Heart right ventricle (tissue), 16 donors: ENCODE measurements at places on chromosomes 12 and 14.

GRCh38 chr12:117881517-117881916 is 87.3 kb downstream of the KSR2 start:
- no peak overlapping the region for H3K4me3 ChIP-seq
- H3K27ac ChIP-seq, result no peak overlapping the region
- H3K4me1 ChIP-seq, result no peaks in the 10 kb centered on the region

GRCh38 chr12:5577211-5577612 is 145.3 kb downstream of the NTF3 start:
- DNase-seq, result peak; percentile 59
- H3K36me3 ChIP-seq, result peaks cover 5% of the 10 kb centered on the region
- no peak overlapping the region for H3K27ac ChIP-seq

GRCh38 chr12:51529651-51529970 is 61.4 kb upstream of the SCN8A start:
- H3K4me3 ChIP-seq, result no peak overlapping the region
- H3K4me1 ChIP-seq, result no peaks in the 10 kb centered on the region
- no peaks in the 10 kb centered on the region for H3K36me3 ChIP-seq

- no peak for DNase-seq
- H3K4me3 ChIP-seq, result no peak overlapping the region
- H3K4me1 ChIP-seq, result no peaks in the 10 kb centered on the region
- no peaks in the 10 kb centered on the region for H3K27me3 ChIP-seq
- peaks cover 26% of the 10 kb centered on the region for H3K36me3 ChIP-seq
Observed at GRCh38 chr12:94244165-94245133, 96.1 kb downstream of the PLXNC1 start.

GRCh38 chr12:851343-851742 is 98.2 kb downstream of the RAD52 start:
- H3K4me1 ChIP-seq, result peaks cover 29% of the 10 kb centered on the region
- H3K27me3 ChIP-seq, result no peaks in the 10 kb centered on the region
- no peaks in the 10 kb centered on the region for H3K36me3 ChIP-seq
- H3K4me3 ChIP-seq, result no peak overlapping the region
- no peak overlapping the region for H3K27ac ChIP-seq
- no peak for DNase-seq

DNA sequence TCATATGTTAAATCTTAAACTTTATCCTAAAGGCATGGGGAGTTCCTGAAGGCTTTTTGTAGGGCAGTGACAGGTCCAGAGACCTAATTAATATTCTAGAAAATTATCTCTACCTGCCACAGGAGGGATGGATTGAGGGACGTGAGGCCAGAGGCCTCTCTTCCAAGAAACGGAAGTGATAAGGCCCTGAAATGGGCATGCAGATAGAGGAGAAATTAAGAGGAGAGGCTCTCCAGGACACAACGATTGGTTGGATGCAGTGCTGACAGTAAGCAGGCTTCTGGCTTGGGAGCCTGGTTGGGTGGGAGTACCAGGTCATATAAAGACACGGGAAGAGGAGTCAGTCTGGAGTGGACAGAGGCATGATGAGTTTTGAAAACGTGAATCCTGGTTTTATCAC is 3.1 kb upstream of the BORCS5 start:
- no peak for DNase-seq
- H3K27me3 ChIP-seq, result no peaks in the 10 kb centered on the region
- H3K4me1 ChIP-seq, result peaks cover 25% of the 10 kb centered on the region
- H3K4me3 ChIP-seq, result no peak overlapping the region

DNA sequence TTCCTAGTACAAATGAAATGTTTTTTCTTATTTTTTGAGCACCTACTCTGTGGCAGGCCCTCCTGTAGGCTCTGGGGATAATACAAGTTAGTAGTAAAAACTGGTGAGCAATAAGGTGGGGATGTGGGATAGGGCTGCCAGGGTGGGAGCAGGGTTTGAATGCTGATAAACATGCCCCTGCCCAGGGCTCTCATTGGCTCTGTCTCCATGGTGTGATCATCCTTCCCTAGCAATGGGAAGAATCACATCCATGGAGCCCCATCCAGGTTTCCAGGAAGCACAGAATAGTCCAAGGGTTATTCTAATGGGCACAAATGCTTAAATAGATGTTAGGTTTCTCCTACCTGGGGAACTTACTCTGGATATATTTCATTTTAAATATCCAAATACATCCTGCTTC is 45.5 kb downstream of the GIT2 start:
- no peaks in the 10 kb centered on the region for H3K27me3 ChIP-seq
- H3K36me3 ChIP-seq, result peaks cover 94% of the 10 kb centered on the region
- no peak overlapping the region for H3K4me3 ChIP-seq

- no peak overlapping the region for H3K4me3 ChIP-seq
- H3K27ac ChIP-seq, result no peak overlapping the region
- no peaks in the 10 kb centered on the region for H3K36me3 ChIP-seq
Observed at GRCh38 chr12:33205981-33206380, 233.6 kb downstream of the SYT10 start.

- H3K4me1 ChIP-seq, result no peaks in the 10 kb centered on the region
- H3K36me3 ChIP-seq, result no peaks in the 10 kb centered on the region
- H3K27me3 ChIP-seq, result no peaks in the 10 kb centered on the region
- H3K27ac ChIP-seq, result peak overlapping the region; percentile 96
Observed at GRCh38 chr12:55847603-55848291, 5.0 kb upstream of the MMP19 start.

GRCh38 chr14:52315355-52315718 is 1.2 kb downstream of the PTGER2 start:
- peak overlapping the region; percentile 74 for H3K4me3 ChIP-seq
- H3K27me3 ChIP-seq, result peaks cover 40% of the 10 kb centered on the region
- peaks cover 29% of the 10 kb centered on the region for H3K4me1 ChIP-seq
- no peaks in the 10 kb centered on the region for H3K36me3 ChIP-seq
- DNase-seq, result no peak
- peak overlapping the region; percentile 92 for H3K27ac ChIP-seq

- peak overlapping the region; percentile 65 for H3K4me3 ChIP-seq
- H3K27ac ChIP-seq, result peak overlapping the region; percentile 81
- H3K36me3 ChIP-seq, result no peaks in the 10 kb centered on the region
- no peaks in the 10 kb centered on the region for H3K27me3 ChIP-seq
Observed at GRCh38 chr14:100305324-100306100, 732 bp downstream of the SLC25A29 start.

DNA sequence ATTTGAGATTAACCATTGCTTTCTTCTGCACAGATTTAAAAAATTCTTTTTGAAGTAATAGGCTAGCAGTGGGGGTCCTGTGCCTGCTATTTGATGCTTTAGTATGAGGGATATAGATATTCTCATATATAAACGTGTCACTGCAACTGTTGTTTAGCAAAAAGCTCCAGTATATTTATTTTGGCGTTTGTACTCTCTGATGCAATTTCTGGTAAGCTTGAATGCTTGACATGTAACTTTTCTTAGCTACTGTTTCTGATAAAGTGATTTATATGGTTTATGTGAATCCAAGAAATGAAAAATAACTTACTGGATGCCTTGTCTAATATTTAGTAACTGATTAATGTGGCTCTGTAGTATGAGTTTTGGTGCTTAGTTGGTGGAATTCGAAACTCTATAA is 77.1 kb downstream of the TTLL5 start:
- DNase-seq, result no peak
- H3K27me3 ChIP-seq, result no peaks in the 10 kb centered on the region
- no peak overlapping the region for H3K4me3 ChIP-seq

- no peaks in the 10 kb centered on the region for H3K36me3 ChIP-seq
- no peak overlapping the region for H3K4me3 ChIP-seq
- H3K4me1 ChIP-seq, result no peaks in the 10 kb centered on the region
- no peak for DNase-seq
Observed at GRCh38 chr12:51631591-51631990, 40.6 kb downstream of the SCN8A start.

DNA sequence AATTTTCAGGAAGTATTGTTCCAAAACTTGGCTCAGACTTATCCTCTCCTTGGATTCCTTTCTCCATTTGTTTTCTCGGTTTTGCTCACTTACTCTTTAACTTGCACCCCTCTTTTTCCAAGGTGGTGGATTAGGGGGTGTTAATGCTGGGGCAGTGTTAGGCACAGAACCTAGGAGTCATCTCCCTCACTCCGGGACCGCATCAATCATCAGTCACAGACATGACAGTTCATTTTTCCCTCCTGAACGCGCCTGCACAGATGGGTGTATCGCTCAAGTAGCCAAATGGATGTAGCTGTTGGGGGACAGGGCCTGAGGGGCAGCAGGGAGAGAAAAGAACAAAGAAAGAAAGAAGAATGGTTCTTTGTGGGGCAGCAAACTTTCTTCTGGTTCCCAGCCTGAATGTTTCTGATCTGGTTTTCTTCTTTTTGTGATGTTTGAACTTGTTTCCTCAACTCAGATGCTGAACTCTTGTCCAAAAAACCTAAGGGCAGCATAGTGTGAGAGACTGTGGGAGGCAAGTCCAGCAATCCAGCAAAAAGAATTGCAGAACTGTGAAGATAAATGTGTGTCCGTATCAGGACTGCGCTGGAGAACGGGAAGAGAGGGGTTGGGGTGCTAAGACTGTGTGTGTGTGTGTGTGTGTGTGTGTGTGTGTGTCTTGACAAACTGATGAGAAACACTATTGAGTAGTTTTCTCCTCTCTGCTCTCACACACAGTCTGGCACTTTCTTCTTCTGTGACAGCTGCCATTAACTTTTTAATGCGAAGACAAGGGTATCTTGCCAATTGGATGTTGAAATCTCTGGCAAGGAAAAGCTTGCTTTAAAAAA is 131.1 kb downstream of the FBXL14 start:
- no peak overlapping the region for H3K27ac ChIP-seq
- H3K36me3 ChIP-seq, result peaks cover 7% of the 10 kb centered on the region
- H3K4me3 ChIP-seq, result no peak overlapping the region
- no peaks in the 10 kb centered on the region for H3K27me3 ChIP-seq

GRCh38 chr12:5376591-5377207 is 55.2 kb upstream of the NTF3 start:
- no peak overlapping the region for H3K27ac ChIP-seq
- H3K4me1 ChIP-seq, result no peaks in the 10 kb centered on the region
- no peaks in the 10 kb centered on the region for H3K27me3 ChIP-seq
- no peaks in the 10 kb centered on the region for H3K36me3 ChIP-seq
- no peak overlapping the region for H3K4me3 ChIP-seq

DNA sequence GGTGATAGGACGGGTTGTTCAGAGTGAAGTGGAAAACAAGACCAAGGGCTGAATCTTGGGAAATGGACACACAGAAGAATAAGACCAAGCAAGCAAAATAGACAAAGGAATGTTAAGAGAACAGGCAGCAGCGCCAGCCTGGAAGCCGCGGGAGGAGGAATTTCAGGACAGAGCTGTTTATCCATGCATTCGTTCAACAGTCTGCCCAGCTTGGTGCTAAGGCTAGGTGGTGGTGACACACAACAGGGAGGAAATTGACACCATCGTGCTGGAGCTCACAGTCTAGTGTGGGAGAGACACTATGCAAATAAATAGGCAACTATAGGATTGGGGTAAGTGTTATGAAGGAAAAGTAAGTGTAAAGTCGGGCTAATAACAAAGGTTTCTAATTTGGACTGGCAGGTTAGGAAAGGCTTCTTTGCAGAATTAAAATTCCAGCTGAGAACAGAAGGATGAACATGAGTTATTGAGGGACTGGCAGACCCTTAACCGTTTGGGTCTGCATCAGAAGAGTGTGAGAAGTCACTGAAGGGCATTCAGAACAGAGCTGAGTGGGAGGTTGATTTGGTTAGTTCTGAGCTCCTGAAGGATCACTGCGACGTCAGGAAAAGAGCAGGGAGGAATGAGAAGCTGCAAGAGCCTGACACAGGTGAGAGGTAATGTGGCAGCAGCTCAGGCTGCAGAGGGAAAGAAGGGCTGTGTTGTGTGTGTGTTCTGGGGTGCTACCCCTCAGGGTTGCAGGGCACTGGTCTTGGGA is 242.6 kb upstream of the FKBP4 start:
- H3K27ac ChIP-seq, result peak overlapping the region; percentile 30
- no peak for DNase-seq
- no peaks in the 10 kb centered on the region for H3K4me1 ChIP-seq
- H3K4me3 ChIP-seq, result no peak overlapping the region
- no peaks in the 10 kb centered on the region for H3K36me3 ChIP-seq

DNA sequence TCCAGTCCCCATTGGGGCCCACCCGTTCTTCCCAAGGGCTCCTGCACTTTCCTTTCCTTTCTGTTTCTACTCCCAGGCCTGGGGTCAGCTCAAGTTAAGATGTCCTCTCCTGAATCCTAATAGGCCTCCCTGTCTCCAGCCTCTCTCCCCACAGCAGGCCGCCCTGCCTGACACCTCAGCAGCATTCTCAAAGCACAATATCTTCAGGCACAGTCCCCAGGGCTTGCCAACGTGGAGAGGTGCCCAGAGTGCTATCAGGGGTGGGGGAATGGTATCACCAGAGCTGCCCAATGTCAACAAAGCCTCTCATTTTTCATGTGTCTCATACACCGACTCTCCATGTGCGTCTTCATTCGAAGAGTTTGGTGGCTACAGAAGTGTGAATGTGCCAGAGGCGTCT is 123.0 kb downstream of the FOXN3 start:
- no peaks in the 10 kb centered on the region for H3K36me3 ChIP-seq
- peak; percentile 51 for DNase-seq
- peaks cover 25% of the 10 kb centered on the region for H3K4me1 ChIP-seq
- H3K27ac ChIP-seq, result peak overlapping the region; percentile 44
- H3K27me3 ChIP-seq, result no peaks in the 10 kb centered on the region
- H3K4me3 ChIP-seq, result no peak overlapping the region

DNA sequence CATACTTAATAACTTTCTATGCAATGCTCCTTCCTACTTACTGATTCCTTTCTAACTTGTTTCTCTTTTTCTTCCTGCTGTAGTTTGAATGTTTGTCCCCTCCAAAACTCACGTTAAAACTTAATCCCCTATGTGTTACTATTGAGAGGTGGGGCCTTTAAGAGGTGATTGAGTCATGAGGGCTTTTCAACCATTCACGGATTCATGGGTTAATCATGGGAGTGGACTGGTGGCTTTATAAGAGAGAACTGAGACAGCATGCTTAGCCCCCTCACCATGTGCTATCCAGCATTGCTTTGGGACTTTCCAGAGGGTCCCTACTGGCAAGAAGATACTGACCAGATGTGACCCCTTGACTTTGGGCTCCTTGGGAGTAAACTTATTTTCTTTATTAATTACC is 66.0 kb upstream of the TRIM9 start:
- H3K27me3 ChIP-seq, result no peaks in the 10 kb centered on the region
- H3K4me3 ChIP-seq, result no peak overlapping the region
- no peaks in the 10 kb centered on the region for H3K4me1 ChIP-seq
- H3K27ac ChIP-seq, result no peak overlapping the region
- H3K36me3 ChIP-seq, result no peaks in the 10 kb centered on the region
- no peak for DNase-seq

DNA sequence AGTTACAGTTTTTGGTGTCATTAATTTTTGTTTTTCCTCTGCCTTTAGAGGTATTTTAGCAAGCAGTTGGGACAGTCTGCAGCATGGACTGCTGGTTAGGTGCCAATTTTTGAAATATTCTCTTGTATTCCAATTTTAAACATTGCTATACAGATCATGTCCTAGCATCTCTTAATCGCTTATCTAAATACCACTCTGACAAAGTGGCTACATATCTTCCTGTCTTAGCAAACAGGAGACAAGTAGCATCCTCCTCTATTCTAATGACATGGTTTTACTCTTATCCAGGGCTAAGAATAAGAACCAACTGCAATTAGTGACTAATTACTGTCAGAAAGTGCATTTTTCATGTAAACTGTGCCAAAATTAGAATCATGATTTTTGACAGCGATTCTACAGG is 117.8 kb upstream of the ATP2B1 start:
- H3K27ac ChIP-seq, result no peak overlapping the region
- H3K4me1 ChIP-seq, result no peaks in the 10 kb centered on the region
- no peak for DNase-seq
- no peaks in the 10 kb centered on the region for H3K27me3 ChIP-seq
- no peak overlapping the region for H3K4me3 ChIP-seq
